ENCODE measurements at places on chromosomes 12 and 14.

DNA sequence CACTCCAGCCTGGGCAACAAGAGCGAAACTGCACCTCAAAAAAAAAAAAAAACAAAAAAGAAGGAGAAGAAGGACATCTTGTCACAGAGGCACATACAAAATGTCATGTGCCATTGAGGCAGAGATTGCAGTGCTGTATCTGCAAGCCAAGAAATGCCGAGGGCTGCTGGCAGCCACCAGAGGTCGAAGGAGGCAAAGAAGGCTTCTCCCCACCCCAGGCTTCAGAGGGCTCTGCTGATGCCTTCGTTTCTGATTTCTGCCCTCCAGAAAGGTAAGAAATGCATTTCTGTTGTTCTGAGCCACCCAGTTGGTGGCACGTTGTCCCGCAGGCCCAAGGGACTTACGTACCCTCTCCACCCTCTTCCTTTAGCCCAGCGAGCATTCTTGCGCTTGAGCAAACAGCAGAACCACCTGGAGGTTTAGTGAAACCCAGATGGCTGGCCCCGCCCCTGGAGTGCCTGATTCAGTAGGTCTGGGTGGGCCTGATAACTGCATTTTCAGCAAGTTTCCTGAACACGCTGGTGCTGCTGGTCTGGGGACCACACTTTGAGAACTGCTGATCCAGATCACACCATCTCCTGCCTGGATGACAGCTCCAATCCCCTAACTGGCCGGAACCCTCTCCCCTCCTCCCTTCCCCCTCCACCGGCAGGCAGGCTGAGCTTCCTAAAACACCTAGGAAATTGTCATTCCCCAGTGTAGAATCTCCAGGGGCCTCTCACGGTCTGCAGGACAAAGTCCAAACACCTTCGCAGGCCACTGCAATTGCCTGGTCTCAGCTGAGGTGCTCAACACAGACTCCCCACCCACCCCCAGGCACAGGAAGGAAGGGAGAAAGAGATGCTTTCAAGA is 21.1 kb upstream of the SCARB1 start:
- peak; percentile 21 for DNase-seq

DNA sequence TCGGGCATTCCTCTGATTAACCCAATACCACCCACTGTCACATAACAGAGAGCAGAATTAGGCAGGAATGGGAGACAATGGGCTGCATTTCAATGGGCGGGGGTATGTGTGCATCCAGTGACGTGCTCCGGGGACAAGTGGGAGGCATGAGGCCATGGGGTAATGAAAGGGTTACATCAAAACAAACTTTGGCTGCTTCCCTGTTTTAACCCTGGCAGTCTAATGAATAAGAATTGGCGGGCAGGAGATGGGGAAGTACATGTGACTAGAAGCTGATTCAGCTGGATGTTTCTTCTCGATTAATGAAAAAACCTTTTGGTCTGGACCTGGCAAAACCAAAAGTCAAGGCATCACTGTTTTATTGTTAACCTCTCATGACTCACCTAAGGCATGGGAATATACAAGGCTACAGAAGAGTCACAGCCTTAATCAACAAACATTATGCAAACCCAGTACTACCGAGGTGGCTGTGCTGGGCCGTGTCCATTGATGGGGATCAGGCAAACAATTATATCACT is 44.2 kb downstream of the SOCS2 start:
- DNase-seq, result no peak

GRCh38 chr12:6542209-6543009 is 8.1 kb downstream of the GAPDH start:
- no peak for DNase-seq

- no peak for DNase-seq
These were observed 277.4 kb downstream of the BCL11B start for GRCh38 chr14:98994561-98994960.

DNA sequence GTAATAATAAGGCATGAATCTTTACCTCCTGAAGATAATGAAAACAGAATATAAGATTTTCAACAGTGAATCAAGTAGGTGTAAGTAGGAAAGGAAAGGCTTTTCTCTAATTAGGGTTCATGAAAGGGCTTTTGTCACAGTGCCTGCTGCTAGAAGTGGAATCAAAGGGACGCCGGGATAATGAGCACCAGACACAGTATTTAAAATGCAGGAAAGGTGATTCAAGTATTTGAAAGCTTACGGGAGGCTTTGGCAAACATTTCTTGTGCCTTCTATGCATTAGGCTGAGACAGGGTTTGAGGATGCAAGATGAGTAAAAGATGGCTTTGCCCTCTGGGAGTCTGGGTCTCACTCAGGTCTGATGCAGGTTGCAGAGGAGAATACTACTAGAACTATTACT is 70.5 kb upstream of the ANO4 start:
- no peak for DNase-seq

DNA sequence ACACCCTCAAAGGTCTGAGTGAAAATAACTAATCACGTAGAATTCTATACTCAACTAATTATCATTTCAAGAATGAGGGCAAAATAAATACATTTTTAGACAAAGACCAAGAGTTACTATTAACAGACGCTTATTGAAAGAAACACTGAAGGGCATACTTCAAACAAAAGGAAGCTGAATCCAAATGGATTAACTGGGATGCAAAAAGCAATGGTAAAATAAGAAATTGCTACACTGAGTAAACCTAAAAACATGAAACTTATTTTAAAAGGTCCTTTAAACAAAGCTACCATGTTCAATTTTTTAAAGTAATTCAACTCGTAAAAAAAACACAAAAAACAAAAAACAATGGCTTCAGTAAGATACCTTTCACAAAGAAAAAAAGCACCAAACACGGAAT is 28.2 kb downstream of the LRP6 start:
- DNase-seq, result no peak

DNA sequence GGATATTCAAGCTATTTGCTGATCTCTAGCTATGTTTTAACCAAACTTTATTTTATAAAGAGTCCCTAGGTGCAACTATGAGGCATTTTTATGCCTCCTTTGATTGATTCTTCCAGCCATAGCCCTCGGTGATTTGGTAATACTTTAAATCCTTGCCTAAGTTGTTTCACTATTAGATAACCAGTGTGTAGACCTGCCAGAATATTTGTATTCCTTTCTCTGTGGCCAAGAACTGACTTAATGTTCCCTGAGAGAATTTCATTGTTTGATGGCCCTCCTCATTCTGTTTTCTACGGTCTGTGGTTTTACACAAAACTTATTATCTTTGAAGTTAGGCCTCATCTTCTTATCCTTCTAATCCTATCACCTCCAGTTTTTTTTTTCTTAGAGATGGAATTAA is 109.7 kb upstream of the MDGA2 start:
- DNase-seq, result no peak

GRCh38 chr14:103108749-103109207 is 14.3 kb downstream of the EXOC3L4 start:
- DNase-seq, result no peak

DNA sequence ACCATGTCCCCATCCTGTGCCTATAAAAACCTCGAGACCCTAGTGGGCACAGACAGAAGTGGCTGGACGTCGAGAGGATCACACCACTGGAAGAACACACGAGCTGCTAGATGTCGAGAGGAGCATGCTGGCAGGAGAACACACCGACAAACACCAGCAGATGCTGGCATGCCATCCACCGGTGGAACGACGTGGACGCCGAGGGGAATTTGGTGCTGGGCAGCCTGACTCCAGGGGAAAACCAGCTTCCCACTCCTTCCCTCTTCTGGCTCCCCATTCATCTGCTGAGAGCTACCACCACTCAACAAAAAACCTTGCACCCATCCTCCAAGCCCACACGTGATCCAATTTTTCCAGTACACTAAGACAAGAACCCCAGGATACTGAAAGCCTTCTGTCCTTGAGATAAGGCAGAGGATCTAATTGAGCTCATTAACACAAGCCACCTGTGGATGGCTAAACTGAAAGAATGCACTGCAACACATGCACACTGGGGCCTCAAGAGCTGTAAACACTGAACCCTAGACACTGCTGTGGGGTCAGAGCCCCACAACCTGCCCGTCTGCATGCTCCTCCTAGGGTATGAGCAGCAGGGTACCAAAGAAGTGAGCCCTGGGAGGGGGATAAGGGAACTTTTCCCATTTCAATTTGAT is 9.5 kb downstream of the RNASE6 start:
- DNase-seq, result no peak

DNA sequence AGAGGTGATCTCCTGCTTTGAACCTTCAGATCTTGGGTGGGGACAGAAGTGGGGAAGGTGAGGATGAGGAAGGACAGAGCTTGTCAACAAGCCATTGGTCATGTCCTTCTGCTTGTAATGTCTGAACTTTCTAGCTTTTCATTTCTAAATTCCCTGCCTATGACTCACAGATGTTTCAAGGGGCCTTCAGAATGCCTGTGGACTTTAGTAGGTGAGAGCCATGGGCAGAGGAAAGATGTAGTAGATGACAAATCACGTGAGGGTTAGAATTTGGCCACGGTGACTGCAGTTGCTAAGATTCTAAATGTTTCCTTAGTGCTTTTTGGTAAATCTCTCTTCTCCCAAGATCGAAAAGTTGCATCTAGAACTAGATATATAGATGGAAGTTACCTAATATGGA is 18.7 kb upstream of the CREBL2 start:
- DNase-seq, result no peak

DNA sequence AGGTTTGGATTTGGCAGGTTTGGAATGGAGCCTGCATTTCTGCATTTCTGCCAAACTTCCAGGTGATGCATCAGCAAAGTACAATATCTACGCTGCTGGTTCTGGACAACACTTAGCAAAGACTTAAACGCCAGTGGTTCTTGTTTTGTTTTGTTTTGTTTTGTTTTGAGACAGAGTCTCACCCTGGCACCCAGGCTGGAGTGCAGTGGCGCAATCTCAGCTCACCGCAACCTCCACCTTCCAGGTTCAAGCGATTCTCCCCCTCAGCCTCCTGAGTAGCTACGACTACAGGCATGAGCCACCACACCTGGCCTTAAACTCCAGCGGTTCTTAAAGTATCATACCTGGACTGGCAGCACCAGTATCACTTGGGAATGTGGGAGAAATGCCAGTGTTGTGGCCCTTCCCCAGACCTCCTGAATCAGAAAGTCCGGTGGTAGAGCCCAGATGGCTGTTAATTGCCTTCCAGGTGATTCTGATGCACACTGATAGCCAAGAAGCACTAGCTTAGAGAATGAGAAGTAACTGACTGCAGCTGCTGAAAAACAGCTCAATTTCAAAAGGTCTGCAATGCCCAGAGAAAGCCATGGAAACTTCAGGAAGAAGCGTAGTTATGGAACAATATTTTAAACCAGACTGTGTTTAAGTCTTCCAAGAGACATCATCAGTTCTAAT is 114.8 kb upstream of the FOXN3 start:
- DNase-seq, result no peak

GRCh38 chr14:68423686-68424085 is 369.2 kb downstream of the ZFP36L1 start:
- DNase-seq, result no peak

- DNase-seq, result no peak
These were observed 1.2 kb downstream of the LMO3 start for GRCh38 chr12:16604596-16605252.

- DNase-seq, result no peak
These were observed 24.8 kb downstream of the NUAK1 start for GRCh38 chr12:106113824-106114446.

DNA sequence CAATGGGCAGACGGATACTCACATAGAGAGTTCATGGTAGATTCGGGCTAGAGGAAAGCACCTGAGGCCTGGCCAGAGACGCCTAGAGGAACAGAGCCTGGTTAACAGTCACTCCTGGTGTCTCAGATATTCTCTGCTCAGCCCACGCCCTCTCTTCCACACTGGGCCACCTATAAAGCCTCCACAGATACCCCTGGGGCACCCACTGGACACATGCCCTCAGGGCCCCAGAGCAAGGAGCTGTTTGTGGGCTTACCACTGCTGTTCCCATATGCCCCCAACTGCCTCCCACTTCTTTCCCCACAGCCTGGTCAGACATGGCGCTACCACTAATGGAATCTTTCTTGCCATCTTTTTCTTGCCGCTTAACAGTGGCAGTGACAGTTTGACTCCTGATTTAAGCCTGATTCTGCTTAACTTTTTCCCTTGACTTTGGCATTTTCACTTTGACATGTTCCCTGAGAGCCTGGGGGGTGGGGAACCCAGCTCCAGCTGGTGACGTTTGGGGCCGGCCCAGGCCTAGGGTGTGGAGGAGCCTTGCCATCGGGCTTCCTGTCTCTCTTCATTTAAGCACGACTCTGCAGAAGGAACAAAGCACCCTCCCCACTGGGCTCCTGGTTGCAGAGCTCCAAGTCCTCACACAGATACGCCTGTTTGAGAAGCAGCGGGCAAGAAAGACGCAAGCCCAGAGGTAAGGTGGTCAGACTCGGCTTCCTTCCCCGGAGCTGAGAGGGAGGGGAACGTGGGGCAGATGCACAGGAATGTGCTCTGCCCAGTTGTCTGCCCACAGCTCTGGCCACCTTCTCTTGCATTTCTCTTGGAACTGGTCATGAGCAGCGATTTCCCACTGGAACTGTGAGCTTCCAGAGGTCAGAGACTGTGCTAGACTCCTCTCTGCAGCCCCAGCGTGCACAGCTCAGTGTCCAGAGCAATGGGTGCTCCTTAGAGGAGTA is at the start of gene CD4:
TSS of gene CD4 (plus strand) at position 557 of the 953 bp plus-strand sequence. CDS start 10,611 bp downstream, outside the sequence.
- peak; percentile 70 for DNase-seq

DNA sequence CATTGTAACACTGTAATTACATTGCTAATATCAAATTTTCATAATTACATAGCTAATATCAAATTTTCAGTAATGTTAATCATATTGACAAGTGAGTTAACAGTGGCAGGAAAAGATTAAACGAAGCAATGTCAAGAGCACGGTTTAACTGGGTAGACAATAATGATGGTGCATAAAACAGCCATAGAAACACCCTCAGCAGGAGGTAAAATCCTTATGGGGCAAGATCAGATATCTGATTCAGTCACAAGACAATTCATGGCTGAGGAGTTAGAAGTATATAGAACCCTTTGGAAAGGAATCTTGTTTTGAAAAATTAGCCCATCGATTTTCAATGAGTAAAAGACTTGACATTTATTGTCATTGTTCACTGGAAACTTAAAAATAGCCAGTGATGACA is 190.6 kb downstream of the SLC2A13 start:
- DNase-seq, result no peak

All from activated T-cell treated with anti-CD3 and anti-CD28 coated beads, Interleukin-2, amount 50 U/mL, for 1 hour (primary cell).